ENCODE measurements at places on chromosomes 12 and 14. TPM values are rescaled to one million over a fixed set of nuclear protein-coding genes. Genes with fewer than 3 reads are reported as not detected.

The EVL gene
- total RNA-seq, result 68.9 TPM

The LBHD2 gene
- not detected for total RNA-seq

The KRT74 gene
- total RNA-seq, result not detected

The TSPAN8 gene
- total RNA-seq, result 10.8 TPM

The KRT83 gene
- total RNA-seq, result not detected

The PRPH gene
- 0.32 TPM for total RNA-seq

The ASCL1 gene
- total RNA-seq, result not detected

The AQP2 gene
- total RNA-seq, result 0.33 TPM

The P2RX2 gene
- total RNA-seq, result not detected

The GSC gene
- total RNA-seq, result 0.97 TPM

The HOMEZ gene
- 4.9 TPM for total RNA-seq
